Bronchus fibroblast of lung (primary cell): ENCODE measurements at places on chromosomes 7 and 10. TPM values are rescaled to one million over a fixed set of nuclear protein-coding genes. Genes with fewer than 3 reads are reported as not detected.

The EMX2 gene
- total RNA-seq: not detected in 2 replicates

The C10orf105 gene
- not detected in 2 replicates for total RNA-seq

The CDK1 gene
- total RNA-seq: 69.7 and 80.5 TPM in 2 replicates

The EN2 gene
- not detected in 2 replicates for total RNA-seq

The STK31 gene
- total RNA-seq: not detected in 2 replicates

The NOBOX gene
- not detected in 2 replicates for total RNA-seq

The IFIT2 gene
- total RNA-seq: 1.8 and 2.0 TPM in 2 replicates

The ANK3 gene
- total RNA-seq: 0.50 and 1.3 TPM in 2 replicates

The PRRT4 gene
- total RNA-seq: 0.17 TPM in 1 of 2 replicates, not detected in the other

The MTURN gene
- 6.5 and 6.7 TPM in 2 replicates for total RNA-seq

The CPEB3 gene
- 0.17 and 0.30 TPM in 2 replicates for total RNA-seq

The ASAH2B gene
- 3.4 and 3.6 TPM in 2 replicates for total RNA-seq

The BBIP1 gene
- total RNA-seq: 23.6 and 27.9 TPM in 2 replicates

The EPO gene
- not detected in 2 replicates for total RNA-seq

The SNCG gene
- 15.6 and 18.3 TPM in 2 replicates for total RNA-seq

The SPAM1 gene
- total RNA-seq: not detected in 2 replicates

The PCLO gene
- total RNA-seq: 0.17 and 0.30 TPM in 2 replicates

The GLCCI1 gene
- 1.7 and 2.2 TPM in 2 replicates for total RNA-seq

The ING3 gene
- total RNA-seq: 5.6 and 7.2 TPM in 2 replicates

The CLCN1 gene
- under 0.01 TPM in 1 of 2 replicates, not detected in the other for total RNA-seq

The COL17A1 gene
- under 0.01 and 0.15 TPM in 2 replicates for total RNA-seq

The CALCR gene
- total RNA-seq: not detected in 2 replicates

The NUTM2B gene
- 0.50 and 0.89 TPM in 2 replicates for total RNA-seq

The GFRA1 gene
- total RNA-seq: 0.89 and 1.8 TPM in 2 replicates

The CUX1 gene
- total RNA-seq: 21.7 and 22.4 TPM in 2 replicates

The MMRN2 gene
- total RNA-seq: 0.89 and 1.8 TPM in 2 replicates

The BLNK gene
- total RNA-seq: 0.15 and 0.50 TPM in 2 replicates

The TDRD1 gene
- total RNA-seq: not detected in 2 replicates

The PNLIPRP1 gene
- total RNA-seq: not detected in 2 replicates

The SRGN gene
- total RNA-seq: 110 TPM in 2 replicates

The ANKRD61 gene
- 0.15 TPM in 1 of 2 replicates, not detected in the other for total RNA-seq

The ZDHHC6 gene
- total RNA-seq: 13.7 and 18.7 TPM in 2 replicates

The CALML3 gene
- total RNA-seq: not detected in 2 replicates

The SFTPA1 gene
- total RNA-seq: not detected in 2 replicates

The HOXA4 gene
- 2.2 and 3.1 TPM in 2 replicates for total RNA-seq

The RBAK gene
- total RNA-seq: 2.5 and 3.2 TPM in 2 replicates

The ZNF775 gene
- 5.9 and 7.4 TPM in 2 replicates for total RNA-seq

The MEIG1 gene
- 0.15 TPM in 1 of 2 replicates, not detected in the other for total RNA-seq

The MYL10 gene
- not detected in 2 replicates for total RNA-seq

The HMX3 gene
- not detected in 2 replicates for total RNA-seq

The OPALIN gene
- total RNA-seq: not detected in 2 replicates

The ZNF804B gene
- total RNA-seq: not detected in 2 replicates

The DKK1 gene
- total RNA-seq: 44.4 and 53.1 TPM in 2 replicates

The AKR1D1 gene
- total RNA-seq: not detected in 2 replicates

The LFNG gene
- total RNA-seq: 1.2 and 1.7 TPM in 2 replicates

The KCNMA1 gene
- total RNA-seq: 6.4 and 7.7 TPM in 2 replicates

The SCART1 gene
- 0.15 and 0.34 TPM in 2 replicates for total RNA-seq

The VWDE gene
- total RNA-seq: 0.15 and 0.17 TPM in 2 replicates

The SLC26A5 gene
- not detected in 2 replicates for total RNA-seq

The SLC26A3 gene
- not detected in 2 replicates for total RNA-seq

The NKX2-3 gene
- not detected in 2 replicates for total RNA-seq
